ENCODE measurements at places on chromosomes 4 and X. TPM values are rescaled to one million over a fixed set of nuclear protein-coding genes. Genes with fewer than 3 reads are reported as not detected.

ERAS gene
- total RNA-seq: not detected

PRSS12 gene
- total RNA-seq: 14.1 TPM

ATP1B4 gene
- not detected for total RNA-seq

ARSJ gene
- total RNA-seq: 6.6 TPM

MAN2B2 gene
- 6.3 TPM for total RNA-seq

GBA3 gene
- total RNA-seq: not detected

ZMYM3 gene
- total RNA-seq: 77.5 TPM

NLRP2B gene
- total RNA-seq: not detected

MAGEA6 gene
- 1.0 TPM for total RNA-seq

AKAP4 gene
- not detected for total RNA-seq
